NAMALWA (cell line): ENCODE measurements at places on chromosomes 1 and 21.

DNA sequence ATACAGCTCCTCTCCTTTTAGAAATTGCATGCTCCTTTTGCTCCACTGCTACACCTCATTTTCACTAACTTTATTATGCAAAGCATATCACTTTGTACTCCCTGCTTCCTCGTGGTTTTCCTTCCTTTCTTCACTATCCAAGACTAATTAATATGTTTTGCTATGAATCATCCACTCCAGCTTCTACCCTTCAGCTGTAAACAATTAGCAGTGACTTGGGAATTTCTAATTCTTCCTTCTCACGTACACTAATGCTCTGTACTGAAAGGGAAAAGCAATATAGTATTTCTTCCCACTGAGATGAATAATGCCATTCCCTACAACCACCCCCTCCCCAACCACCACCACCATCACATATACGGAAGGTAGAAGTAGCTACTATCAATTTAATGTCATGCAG lies 1917.0 kb downstream of the MRPL39 start:
- DNase-seq, result no peak

DNA sequence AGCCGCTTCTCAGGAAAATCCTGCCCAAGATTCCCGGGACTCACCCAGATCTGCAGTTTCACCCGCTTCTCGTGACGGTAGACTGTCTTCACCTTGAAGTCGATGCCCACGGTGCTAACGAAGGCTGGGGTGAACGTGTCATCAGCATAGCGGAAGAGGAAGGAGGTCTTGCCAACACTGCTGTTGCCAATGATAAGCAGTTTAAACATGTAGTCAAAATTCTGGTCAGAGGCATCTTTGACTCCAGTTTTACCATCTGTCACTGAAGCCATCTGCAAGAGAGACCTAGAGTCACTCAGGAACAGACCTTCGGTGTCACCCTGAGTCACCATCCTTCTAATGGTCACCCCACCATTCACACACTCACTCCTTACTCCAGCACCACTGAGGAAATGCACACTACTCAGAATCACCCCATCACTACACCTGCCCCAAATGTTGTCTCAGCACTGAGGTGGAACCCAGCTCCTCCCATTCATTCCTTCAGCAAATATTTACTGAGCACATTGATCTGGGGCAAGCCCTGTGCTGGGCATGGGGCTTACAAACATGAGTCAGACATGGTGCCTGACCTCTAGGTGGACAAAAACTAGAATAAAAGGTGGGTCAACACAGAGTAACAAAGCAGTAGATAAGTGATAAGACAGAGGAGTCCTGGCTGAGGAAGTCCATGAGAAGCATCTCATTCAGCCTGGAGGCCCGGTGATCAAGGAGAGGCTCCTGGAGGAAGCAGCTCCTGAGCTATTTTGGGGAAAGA lies 13.5 kb downstream of the RAB3B start:
- DNase-seq, result no peak

DNA sequence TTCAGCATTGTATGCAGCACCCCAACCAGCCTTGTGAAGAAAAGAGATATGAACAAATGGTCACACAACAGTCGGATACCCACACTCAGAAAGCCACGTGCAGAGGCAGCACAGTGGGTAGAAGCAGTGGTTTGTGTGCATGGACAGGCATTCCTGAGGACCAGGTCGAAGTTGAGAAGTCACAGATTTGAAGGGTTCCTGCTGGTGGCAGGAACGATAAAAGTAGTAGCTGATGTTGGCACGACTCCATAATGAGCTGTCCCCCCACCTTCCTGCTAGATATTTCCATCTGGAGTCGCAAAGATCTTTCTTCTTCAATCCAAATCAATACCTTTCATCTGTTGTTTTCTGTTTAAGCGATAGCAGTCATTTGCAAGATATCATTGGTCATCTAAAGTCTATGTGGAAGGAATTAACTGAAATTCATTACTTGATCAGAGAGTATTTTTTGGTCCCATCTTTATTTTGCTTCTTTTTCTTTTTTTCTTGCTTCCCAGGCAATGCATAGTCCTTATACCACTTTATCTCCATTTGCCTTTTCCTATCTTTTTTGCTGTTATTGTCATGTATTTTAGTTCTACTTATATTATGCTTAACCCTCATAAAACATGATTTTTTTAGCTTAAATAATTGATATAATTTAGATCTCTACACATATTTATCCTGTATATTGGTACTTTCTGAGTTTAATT lies 176.4 kb downstream of the DHRS3 start:
- no peak for DNase-seq

DNA sequence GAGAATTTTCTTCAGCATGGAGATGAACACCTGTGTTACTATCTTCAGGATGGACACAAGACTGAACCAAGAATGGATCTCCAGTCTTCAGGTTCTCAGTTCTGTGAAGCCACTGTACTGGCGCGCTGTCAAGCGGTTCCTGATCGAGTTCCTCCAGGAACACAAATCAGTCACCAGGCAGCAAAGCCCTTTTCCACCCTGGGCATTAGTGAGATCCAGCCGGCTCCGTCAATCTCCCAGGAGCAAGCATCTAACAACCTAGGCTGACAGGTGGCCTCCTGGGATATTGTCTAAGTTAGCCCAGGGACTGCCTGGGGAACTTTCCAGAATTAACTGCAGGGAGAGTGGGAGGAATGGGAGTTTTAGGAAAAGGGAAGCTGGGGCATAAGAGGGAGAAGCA lies 9.7 kb upstream of the IGFN1 start:
- no peak for DNase-seq

GRCh38 chr1:48859456-48859855 lies 82.8 kb upstream of the BEND5 start:
- no peak for DNase-seq

DNA sequence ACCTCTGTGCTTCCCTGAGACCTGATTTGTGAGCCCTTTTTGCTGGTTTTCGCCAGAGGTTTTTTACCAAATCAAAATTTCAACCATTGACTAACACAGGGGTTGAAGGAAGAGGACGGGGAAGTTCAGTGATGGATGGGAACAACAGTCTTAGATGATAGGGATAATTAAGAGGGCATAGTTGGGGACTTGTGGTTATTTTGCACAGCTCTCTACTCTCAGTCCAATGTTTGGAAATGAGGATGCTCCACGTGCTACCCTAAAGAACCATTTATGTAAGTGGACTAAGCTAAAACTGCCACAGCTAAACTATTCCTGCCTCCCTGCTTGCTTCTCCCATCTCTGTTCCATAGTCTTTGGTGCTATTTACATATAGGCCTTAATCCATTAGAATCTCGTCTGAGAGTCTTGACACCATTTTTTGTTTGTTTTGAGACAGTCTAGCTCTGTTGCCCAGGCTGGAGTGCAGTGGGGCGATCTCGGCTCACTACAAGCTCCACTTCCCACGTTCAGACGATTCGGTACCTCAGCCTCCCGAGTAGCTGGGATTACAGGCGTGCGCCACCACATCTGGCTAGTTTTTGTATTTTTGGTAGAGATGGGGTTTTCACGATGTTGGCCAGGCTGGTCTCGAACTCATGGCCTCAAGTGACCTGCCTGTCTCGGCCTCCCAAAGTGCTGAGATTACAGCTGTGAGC lies 684 bp upstream of the MCL1 start:
- DNase-seq, result no peak

GRCh38 chr1:221715321-221716169 lies 26.3 kb downstream of the DUSP10 start:
- no peak for DNase-seq

- DNase-seq, result no peak
These were observed 52.4 kb downstream of the EXO1 start for GRCh38 chr1:241900381-241900780.

DNA sequence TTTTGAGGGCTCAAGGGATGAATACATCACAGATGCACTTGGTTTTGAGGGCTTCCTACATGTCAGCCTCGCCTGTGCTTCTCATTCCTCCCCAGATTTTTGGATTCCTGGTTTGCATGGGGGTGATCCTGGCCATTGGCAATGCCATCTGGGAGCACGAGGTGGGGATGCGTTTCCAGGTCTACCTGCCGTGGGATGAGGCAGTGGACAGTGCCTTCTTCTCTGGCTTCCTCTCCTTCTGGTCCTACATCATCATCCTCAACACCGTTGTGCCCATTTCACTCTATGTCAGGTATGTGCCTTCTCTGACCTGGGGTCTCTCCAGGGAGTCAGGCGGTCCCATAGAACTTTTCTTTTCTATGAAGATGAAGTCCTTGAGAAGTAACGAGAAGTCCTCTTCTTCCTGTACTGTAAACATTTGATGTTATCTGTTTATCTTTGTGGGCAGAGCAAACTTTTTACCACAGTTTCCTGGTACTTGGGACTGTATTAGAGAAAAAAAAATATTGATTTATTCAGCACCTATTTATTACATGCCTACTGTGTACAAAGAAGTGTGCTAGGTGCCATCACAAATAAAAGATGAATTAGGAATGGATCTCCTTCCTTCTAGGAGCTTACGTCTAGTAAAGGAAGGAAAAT lies 12.0 kb downstream of the ATP8B2 start:
- no peak for DNase-seq

GRCh38 chr21:35226328-35226727 lies 177.2 kb upstream of the RUNX1 start:
- no peak for DNase-seq

- no peak for DNase-seq
These were observed 14.7 kb downstream of the PDXK start for GRCh38 chr21:43733529-43734071.

DNA sequence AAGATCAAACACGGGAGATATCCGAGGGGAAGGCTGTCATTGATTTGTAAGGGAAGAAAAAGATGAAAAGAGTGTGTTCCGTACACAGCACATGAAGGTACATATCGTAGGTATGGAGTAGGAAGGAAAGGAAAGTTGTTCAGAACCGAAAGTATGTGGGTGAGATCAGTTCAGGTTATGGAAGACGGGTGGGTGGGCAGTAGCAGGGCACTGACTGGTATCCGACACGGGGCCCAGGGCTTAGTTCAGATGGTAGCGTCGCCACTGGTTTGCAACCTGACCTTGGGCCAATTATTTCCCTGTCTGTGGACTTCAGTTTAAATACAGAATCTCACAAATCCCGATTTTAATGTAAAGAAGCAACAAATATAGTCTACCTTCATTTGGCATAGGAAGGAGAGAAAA lies 27.8 kb upstream of the A3GALT2 start:
- DNase-seq, result no peak

- DNase-seq, result no peak
These were observed 19.3 kb downstream of the DHCR24 start for GRCh38 chr1:54867717-54868057.
